WTC11 (cell line): ENCODE measurements at places on chromosomes 3 and 15.

- DNase-seq = no peak
Observed at GRCh38 chr3:137906985-137907649, 102.8 kb upstream of the CLDN18 start.

DNA sequence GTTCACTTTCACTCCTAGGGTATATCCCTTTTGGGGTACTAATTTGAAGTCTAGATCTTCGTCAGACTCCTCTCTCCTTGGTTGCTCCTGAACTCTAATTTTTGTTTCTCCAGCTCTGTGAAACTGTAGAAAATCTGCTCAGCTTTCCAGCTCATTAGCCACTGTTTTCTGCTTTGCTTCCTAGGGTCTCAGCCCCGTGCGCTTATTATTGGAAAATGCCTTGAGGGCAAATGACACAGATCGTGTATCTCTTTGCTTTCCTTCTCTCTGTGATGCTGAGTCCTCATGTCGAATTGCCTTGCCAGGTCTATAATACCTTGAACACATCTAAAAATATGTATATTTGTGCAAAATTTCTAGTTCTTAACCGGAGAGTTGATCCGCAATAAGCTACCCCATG is 731.1 kb downstream of the EDEM1 start:
- DNase-seq = no peak

DNA sequence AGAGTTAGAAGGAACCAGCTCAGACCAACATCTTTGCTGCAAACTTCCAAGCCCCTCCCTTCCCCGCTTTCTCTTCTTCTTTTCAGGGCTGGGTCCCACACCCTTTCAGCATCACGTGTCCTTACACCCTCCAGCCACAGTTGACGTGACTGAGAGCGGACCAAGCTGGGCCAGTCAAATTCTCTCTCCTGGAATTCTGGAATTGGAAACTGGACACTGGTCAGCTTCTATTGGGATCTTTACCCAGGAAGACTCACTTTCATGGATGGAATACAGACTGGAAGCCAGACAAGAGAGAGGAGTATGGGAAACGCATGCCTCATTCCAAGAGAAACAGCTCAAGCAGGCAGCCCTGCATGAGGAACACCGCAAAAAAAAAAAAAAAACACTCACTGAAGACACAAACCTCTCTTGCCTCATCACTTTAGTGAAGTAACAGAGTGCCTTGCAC is 12.4 kb upstream of the TPM1 start:
- no peak for DNase-seq

GRCh38 chr3:178603735-178604134 is 67.5 kb downstream of the KCNMB2 start:
- DNase-seq = no peak

GRCh38 chr3:54514416-54514815 is 392.1 kb downstream of the CACNA2D3 start:
- no peak for DNase-seq

GRCh38 chr3:188345223-188345622 is 191.3 kb downstream of the LPP start:
- no peak for DNase-seq

- DNase-seq = no peak
Observed at GRCh38 chr15:32833379-32833821, 115.6 kb downstream of the GREM1 start.

GRCh38 chr3:187941135-187941847 is 196.0 kb upstream of the BCL6 start:
- DNase-seq = no peak
